ENCODE measurements at places on chromosomes 11 and 22.
A peak's percentile ranks its signal among the peaks of the same experiment; 100 is the strongest.

DNA sequence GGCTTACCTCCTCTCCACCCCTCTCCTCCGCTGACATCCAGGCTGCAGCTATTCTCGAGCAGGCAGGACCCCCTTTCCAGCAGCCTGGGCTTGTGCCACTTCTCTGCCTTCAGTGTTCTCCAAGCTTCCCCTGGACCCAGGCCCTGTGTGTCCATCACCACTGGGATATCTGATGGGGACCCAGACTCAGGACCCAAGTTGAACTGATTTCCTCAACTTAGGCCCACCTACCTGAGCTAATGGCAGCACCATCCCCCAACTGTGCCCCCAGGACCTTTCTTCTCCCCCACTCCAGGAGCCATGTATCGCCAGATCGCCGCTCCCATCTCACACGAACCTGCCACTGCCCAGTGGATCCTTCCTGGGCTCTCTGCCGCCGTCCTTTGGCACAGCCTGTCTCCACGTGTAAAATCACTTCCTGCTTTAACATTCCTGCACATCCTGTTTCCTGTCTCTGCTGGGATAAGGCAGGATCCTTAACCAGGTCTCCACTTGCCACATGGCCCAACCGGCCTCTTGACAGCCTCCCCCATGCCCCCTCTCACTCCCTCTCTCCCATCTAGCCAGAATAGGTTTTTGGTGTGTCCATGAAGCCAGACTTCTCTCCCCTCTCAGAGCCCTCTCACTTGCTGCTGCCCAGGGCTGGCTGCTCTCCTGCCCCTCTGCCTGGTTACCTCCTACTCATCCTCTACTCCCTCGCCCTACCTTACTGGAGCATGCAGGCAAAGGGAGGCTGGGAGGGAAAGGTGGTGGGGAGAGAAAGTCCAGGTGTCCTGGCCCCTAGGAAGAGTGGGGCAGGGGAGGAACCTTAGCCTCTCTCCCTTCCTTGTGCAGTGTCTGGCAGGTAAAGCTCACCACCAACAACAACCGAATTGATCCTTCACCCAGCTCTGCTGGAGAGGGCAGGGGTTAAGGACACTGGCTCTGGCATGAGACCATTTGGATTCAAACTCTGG lies 9.4 kb downstream of the SPATA19 start:
- DNase-seq = no peak

GRCh38 chr22:26380072-26380830 lies 48.8 kb upstream of the ASPHD2 start:
- DNase-seq = no peak

DNA sequence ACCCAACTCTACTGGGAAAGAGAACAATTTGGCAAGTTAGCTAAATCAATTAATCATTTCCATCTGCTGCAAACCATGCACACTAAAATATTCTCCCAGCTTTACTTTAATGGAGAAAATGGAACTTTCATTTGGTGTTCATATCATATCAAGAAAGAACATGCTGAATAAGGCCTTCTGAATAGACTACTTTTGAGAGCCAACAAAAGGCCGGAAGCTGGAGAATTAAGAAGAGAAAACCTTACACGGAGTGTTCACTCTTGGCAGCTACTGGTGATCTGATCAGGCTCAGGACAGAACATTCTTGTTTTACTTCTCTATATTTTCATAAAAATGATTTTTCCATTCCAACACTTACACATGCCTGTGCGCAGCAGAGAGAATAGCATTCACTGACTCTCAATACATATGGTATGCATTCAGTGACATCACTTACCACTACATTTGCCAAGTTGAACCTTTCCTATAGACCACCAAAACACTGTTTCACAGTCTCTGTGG lies 165.3 kb downstream of the TTC28 start:
- no peak for DNase-seq

DNA sequence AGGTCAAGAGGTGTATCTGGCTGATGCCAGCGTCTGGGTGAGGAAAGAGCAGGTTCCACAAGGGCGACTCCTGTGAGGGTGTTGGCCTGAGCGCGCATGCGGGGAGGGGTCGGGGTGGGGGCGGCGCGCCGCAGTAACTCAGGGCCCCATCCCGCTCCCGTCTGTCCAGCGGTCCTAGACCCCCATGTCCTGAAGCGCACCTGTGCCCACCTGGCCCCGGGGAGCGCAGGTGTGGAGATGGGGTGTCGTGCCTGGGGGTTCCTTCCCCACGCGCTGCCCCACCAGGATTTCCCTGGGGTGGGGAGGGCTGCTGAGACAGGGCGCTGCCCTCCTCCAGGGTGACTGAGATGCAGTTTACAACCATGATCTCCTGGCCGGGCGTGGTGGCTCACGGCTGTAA lies 20.9 kb downstream of the RNH1 start:
- no peak for DNase-seq

GRCh38 chr11:79578116-79578515 lies 137.3 kb upstream of the TENM4 start:
- no peak for DNase-seq

- DNase-seq = no peak
Observed at GRCh38 chr22:49540913-49541692, 286.6 kb downstream of the BRD1 start.

DNA sequence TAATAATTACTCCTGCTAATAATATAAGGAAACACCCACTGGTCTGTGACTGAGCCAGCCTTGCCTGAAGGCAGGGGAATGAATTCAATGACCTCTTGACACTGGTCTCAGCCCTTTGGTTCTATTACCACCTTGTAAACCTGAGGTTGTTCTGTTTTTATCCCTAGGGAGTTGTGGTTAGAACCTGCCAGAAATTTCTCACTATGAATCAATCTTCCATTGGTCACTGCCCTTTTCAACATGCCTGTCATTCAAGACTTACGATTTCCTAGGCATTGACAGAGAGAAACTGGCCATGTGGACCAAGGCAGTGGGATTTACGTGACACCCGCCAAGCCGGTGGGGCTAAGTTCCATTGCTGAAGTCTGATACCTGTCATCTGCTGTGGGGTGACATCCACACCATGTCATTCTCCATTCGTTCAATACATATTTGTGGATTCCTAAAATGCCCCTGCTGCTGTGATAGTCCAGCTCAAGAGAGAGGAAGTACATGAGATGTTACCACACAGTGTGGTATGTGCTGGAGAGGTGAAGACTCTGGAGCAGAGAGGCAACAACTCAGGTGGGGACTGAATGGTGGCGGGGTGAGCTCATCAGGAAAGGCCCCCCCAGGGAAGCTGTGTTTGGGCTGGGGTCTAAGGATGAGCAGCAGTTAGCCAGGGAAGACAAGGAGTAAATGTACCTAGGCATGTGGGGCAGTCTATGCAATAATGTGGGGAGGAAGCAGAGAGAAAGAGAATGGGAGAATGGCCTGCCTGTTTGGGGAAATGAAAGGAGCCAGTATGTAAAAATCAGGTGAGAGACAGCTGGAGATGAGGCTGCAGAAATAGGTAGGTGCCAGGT lies 15.2 kb upstream of the EHF start:
- no peak for DNase-seq

DNA sequence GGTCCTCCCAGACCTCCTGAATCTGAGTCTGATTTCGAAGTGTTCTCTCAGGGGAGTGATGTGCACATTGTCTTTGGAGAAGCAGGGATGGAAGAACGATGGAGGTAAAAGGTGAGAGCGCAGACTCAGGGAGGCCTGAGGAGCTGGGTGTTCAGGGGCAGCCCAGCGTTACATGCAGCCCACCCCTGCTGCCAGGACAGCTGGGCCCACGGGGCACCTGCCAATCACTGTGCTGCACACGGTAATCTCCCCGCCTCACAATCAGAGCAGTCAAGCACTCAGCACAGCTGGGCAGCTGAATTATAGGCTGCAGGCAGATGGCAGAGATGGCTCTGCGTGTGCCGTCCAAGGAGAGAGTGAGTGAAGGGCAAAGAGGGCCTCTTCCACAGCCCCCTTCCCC lies 17.9 kb upstream of the HTR3A start:
- no peak for DNase-seq

GRCh38 chr22:23219822-23220484 lies 39.6 kb downstream of the BCR start:
- peak; percentile 81 for DNase-seq

DNA sequence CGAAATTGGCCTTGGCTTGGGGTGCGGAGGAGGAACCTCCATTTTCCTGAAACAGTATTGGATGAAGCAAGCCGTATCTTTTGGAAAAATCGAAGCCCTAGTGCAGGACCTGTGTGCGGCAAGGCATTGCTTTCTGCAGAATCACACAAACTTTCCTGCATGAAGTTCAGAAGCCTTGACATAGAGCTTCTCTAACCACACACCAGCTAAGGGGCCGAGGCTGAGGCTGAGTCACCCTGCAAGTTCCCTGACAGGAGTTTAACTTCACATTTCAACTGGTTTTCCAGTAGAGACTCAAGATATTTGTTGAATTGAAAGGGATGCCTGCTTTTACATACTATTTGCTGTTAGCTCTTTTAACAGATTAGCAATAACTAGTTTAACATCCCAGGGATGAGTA lies 67.8 kb downstream of the TCF20 start:
- DNase-seq = peak; percentile 55

DNA sequence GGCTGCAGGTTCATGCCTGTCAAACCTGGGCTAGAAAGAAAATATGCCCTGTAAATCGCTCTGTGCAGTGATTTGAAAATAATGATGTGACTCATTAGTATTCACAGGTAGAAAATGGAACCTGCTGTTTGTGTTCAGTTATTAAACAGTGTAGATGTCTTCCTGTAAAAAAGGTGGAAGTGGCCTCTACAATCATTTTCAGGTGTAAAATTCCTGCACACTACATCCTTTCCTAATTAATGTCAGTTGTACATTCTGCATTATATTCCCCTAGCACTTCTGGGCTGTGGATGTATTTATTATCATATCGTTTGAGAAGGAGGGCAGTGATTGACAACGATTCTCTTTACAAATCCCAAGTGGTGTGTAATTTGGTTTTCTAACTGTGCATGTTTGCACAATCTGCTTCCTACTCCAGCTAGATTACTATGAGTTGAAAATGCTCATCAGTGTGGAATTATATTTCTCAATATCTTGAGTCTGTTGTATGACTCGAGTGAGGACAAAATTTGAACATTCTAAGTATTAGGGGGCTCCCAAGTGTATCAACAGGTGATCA lies 454.0 kb upstream of the DDI1 start:
- no peak for DNase-seq

DNA sequence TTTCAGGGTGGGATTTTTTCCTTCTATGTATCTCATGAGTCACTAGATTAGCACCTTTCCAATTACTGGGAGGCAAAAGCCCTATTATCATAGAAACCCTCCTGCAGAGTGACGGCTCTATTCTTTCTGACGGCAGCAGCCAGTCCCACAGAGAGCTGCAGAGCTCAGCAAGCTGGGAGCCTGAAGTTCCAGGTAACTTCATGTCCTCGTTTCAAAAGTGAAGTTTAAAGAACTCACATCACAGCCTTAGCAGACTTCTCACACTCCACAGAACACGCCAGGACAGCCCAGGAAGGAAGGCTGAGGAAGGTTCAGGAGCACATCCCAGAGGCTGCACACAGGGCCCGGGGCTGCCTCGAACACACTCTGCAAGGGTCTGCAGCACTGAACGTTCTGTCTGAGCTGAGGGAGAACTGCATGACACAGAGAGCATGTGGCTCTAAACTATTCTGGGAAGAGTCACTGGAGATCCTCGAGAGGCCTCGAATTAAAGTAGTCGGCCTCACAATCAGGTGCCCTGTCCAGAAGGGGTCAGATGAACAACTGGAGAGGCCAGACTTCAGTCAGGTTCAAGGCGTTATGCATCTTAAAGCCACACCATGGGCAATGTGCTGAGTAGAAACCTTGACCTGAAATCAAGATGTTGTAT lies 104.2 kb upstream of the DRD2 start:
- no peak for DNase-seq

GRCh38 chr11:69383372-69384250 lies 89.7 kb downstream of the MYEOV start:
- no peak for DNase-seq

DNA sequence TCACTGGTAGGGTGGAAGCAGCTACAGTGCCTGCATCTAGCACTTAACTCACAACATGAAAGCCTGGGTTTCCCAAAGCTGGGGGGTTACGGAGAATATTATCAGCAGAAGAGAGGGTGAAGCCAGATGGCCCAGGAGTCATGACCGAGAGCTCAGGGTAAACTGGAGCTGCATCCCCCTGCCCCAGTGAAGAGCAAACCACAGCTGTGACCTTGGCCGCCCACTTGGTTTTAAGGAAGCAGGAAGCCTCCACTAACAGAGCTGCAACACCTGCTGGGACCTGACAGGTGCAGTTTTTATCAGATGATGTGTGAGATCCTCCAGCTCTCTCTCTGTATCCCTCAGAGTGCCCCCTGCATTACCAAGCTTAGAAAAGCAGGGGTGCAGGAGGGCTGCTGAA lies 20.9 kb downstream of the TCP11L1 start:
- DNase-seq = no peak

- no peak for DNase-seq
Observed at GRCh38 chr11:2557381-2557780, 112.6 kb downstream of the KCNQ1 start.

GRCh38 chr11:133977067-133977677 lies 20.4 kb upstream of the IGSF9B start:
- DNase-seq = no peak

- no peak for DNase-seq
Observed at GRCh38 chr11:19539861-19540260, 172.8 kb upstream of the NAV2 start.

GRCh38 chr22:41197038-41197972 lies 7.8 kb upstream of the L3MBTL2 start:
- peak; percentile 90 for DNase-seq

- DNase-seq = no peak
Observed at GRCh38 chr11:134647066-134647743, 235.2 kb upstream of the B3GAT1 start.

- DNase-seq = no peak
Observed at GRCh38 chr11:24157316-24157715, 339.5 kb upstream of the LUZP2 start.

- DNase-seq = no peak
Observed at GRCh38 chr11:110971140-110971539, 258.9 kb upstream of the ARHGAP20 start.

- peak; percentile 66 for DNase-seq
Observed at GRCh38 chr11:5238486-5238885, 4.2 kb upstream of the HBD start.

DNA sequence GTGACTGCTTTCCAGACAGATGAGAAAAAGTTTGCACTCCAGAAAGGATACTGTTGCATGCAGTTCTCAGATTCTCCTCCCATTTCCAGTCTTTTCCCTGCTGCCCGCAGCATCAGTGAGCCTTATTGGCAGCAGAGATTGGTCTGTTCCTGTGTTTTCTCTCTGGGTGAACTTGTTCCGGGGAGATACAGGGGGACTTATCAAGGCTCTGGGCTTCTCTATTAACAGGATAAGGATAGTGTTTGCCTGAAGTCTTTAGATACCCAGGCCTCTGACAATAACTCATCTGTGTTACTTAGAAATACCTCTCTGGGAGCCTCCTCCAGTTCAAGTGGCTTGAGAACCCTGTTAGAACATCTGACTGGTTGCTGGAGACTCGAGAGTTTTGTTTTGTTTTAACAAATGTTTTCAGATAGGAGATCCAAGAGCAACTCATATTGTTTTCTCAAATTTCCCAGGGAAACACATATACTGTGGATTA lies 154.7 kb downstream of the BLID start:
- no peak for DNase-seq

GRCh38 chr22:22410121-22410520 lies 98.4 kb downstream of the ZNF280B start:
- peak; percentile 68 for DNase-seq
